ENCODE measurements at places on chromosomes 1 and 21.
A peak's percentile ranks its signal among the peaks of the same experiment; 100 is the strongest.

DNA sequence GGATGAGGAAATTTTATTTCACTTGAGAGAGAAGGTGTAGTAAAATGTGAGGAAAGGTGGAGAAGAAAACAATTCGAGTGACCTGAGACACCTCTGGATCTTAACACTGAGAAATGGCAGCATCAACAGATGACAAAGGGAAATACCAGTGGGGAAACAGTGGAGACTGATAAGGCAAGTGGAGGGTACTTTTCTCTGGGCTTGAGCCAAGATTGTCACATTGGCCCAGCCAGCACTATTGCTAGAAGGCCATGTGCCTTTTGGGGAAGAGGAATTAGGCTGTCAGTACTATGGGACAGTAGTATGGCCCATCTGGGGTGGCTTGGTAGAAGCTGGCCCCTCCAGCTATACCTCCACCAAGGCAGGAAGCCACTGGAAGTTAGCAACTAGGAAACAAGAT lies 8.4 kb downstream of the SYPL2 start:
- DNase-seq, result no peak

GRCh38 chr1:6275826-6276782 lies 15.2 kb upstream of the GPR153 start:
- DNase-seq, result no peak

- DNase-seq, result no peak
These were observed 4.9 kb downstream of the NIPAL3 start for GRCh38 chr1:24420547-24420946.

DNA sequence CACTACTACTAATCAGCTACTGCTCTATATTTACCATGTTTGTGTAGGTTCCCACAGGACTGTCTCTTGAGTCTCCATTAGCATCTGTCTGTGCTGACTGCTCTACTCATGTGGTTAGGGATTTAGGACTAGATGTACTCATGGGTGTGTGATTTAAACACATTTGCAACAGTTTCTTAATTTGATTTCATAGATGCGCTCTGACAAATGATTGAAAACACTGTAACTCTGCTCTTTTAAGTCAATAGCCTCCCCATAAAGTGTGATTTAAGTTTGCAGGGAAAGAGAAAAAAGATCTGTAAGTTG lies 809.3 kb downstream of the NCAM2 start:
- DNase-seq, result no peak

DNA sequence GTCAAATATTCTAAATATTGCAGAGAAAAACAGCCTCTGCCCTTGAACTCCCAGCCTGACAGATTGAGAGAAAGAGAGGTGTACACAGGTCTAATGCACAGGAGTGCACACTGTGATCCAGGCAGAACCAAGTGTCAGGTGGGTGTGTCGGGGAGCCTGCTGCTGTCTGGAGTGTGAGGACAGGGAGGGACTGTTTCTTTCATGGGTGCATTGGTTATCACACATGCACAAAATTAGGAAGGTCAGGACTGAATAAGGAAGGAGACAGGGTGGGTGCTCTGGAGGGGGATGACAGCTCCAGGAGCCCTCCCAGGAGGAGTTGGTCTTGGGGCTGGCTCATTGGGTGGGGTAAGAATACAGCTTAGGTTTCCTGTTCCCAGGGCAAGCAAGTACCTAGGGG lies 13.3 kb upstream of the PINK1 start:
- no peak for DNase-seq

- DNase-seq, result no peak
These were observed 1.5 kb downstream of the CENPF start for GRCh38 chr1:214604523-214604922.

GRCh38 chr1:160549665-160550006 lies 26.6 kb upstream of the SLAMF6 start:
- no peak for DNase-seq

DNA sequence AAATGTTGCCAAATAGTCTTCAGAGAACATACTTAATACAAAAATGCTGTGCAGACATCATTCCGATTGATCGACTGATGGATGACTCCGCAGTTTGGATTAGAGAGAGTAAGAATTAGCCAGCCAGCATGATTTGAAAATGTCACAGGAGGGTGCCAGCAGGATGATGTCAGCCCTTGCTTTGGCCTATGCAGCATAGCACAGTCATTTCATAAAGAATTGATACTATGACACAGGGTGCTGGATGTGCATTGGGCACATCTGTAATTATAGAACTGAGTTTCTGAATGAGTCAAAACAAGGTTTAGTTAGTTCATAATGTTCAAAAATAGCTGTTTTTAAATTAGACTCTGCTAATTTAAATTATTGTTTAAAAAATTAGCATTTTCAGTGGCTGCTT lies 21.6 kb upstream of the TRAF5 start:
- DNase-seq, result no peak

DNA sequence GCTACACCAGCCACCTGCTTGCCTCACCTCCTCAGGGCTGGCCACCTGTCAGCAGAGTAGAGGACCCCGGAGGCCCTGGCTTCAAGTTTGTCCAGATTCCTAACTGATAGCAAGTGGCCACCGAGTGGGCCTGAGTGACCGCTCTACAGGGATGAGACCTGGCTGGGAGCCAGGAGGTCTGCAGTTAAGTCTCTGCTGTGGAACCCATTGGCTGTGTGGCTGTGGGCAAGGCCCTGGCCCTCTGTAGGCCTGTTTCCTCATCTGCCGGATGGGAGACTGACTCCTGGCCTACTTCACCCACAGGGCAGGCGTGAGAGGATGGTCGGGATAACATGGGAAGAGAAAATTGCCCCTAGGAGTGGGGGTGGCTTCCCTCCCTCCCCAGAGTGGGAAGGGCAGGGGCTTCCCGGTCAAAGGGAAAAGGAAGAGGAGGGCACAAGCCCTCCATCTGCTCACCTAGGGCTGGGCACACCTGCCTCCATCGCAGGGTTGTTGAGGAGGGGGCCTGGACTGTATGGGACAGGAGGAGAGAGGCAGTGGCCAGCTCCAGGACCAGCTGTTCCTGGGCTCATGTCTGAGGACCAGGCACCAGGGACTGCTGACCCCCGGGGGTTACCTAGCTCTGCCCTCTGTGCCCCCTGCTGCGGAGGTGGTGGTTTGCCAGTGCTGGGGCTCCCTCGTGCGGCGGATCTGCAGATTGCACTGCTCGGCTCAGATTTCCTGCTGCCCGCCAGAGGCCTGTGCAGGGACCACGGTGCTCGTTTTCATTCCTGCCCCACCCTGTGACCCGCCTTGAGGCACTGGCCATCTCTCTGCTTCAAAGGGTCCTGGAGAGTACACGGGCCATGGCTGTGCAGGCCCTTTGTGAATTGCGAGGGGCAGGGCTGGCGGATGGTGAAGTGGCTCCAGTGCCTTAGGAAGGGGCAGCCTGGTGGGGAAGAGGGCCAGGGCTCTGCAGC lies 9.1 kb upstream of the MTFR1L start:
- peak; percentile 66 for DNase-seq

DNA sequence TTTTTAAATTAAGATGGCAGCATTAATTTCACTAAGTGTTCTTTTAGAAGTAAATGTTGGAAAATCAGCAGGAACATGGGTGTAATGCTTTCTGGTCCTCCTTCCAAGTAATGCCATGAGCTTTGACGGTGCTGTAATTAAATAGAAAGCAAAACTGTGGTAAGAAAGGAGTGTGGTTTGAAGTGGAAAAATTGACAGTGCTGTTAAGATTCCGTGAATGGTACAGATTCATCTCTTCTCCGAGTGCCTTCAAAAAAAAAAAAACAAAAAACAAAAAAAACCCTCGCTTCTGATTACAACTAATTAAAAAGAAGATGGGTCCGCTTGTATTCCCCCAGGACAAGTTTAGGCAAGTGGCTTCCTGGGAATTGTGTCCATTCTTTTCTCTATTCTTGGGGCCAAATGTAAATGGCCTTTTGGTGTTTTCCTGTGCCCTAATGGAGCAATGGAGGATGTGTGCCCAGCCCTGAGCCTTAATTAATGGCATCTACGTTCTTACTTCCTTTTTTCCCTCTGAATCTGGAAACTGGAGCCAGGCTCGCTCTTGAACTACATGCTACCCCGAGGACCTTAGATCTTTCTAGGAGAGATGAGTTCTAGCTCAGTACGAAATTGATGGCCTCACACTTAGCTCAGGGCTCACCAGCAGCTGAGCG lies 5.1 kb downstream of the LMO4 start:
- DNase-seq, result no peak

GRCh38 chr1:147641695-147642592 lies 28.4 kb downstream of the ACP6 start:
- DNase-seq, result peak; percentile 61

GRCh38 chr1:153616144-153616916 lies at the start of gene S100A14:
S100A14 (minus strand) TSS chr1:153616325; CDS start chr1:153615858, 467 bp downstream.
- DNase-seq, result no peak

DNA sequence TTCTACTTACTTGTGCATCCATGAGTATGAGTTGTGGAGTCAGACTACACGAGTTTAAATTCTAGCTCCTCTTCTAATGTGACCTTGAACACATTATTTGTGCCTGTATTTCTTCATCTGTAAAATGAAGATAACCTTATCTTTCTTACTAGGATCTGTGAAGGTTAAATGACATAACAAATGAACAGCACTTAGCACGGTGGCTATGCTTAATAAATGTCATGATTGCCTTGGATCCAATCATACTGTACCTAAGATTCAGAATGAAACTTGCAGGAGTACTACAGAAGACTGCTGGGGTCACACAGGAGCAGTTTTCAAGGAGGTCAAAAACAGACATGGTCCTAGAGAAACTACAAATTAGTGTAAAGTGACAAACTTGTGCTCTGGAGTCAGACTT lies 22.2 kb upstream of the ALG14 start:
- DNase-seq, result no peak

DNA sequence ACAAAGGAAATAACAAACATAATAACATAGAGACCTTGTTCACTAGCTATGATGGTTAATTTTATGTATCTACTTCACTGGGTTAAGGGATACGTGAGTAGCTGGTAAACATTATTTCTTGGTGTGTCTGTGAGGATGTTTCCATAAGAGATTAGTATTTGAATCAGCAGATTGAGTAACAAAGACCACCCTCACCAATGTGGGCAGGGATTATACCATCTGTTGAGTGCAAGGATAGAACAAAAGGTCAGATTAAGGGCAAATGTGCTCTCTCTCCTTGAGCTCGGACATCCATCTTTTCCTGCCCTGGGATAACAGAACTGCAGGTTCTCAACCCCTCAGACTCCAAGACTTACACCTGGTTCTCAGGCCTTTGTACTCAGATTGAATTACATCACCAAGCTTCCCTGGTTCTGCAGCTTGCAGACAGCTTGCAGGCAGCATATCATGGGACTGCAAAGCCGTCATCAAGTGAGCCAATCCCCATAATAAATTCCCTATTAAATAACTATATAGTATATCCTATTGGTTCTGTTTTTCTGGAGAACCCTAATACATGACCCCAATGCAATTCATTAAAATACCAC lies 9.2 kb downstream of the SPATA6 start:
- DNase-seq, result no peak

- DNase-seq, result no peak
These were observed 53.4 kb downstream of the MAN1C1 start for GRCh38 chr1:25669781-25670567.

GRCh38 chr1:244221991-244222390 lies 170.9 kb downstream of the ZBTB18 start:
- peak; percentile 27 for DNase-seq

DNA sequence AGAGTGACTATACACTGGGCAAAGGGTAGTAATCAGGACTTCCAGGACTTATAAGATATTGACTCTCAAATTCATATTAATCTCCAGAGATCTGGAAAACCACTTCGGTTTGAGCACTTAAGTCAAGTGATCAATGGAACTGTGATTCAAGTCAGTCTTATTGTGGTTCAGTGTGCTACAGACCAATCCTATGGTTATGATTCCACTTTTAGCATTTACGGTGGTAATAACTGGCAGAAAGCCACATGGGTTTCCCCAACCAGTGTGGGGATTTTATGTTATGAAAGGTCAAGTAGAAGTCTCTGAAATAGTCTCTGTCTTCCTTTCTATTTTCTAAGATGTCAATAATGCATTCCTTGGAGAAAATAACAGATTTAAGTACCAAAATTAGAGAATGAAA lies 151.3 kb upstream of the NEGR1 start:
- DNase-seq, result no peak

DNA sequence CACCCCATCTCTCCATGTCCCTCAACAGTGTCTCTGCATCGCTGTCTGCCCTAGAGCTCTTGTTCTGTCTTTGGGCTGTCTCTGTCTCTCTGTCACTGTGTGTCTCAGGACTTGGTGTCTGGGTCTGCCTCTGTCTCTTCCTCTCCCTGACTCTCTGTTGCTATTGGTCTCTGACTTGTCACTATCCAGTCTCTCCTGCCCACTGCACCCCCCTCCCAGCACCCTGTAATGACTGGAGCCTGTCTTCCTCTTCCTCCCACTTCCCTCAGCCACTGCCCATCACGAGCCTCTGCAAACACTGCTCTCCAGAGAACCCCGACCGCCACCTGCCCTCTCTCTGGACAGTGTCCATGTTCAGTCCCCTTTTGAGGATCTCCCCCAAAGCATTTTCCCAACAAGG lies 12.1 kb downstream of the PEAR1 start:
- no peak for DNase-seq

- DNase-seq, result no peak
These were observed 4.0 kb downstream of the SLC30A10 start for GRCh38 chr1:219924342-219924741.

GRCh38 chr1:200217703-200218102 lies 190.2 kb downstream of the NR5A2 start:
- DNase-seq, result no peak

GRCh38 chr1:180213401-180214170 lies 16.5 kb upstream of the LHX4 start:
- no peak for DNase-seq

DNA sequence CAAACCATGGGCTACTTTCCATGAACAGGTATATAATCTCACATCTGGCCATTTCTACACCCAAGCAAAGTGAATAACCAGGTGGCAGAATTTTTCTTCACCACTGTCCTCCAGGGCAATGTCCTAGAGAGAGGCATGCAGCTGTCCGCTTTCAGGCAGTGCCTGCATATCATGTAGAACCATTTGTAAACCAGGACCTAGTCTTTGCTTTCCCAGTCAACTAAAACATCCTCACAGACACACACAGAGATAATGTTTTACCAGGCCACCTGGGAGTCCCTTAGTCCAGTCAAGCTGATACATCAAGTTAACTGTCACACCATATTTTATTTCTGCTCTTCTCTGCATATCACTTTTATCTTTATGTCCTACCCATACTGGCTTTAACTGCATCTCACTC lies 26.2 kb downstream of the TNFSF18 start:
- DNase-seq, result no peak

- DNase-seq, result peak; percentile 87
These were observed 28.5 kb upstream of the EPS8L3 start for GRCh38 chr1:109792056-109792831.

DNA sequence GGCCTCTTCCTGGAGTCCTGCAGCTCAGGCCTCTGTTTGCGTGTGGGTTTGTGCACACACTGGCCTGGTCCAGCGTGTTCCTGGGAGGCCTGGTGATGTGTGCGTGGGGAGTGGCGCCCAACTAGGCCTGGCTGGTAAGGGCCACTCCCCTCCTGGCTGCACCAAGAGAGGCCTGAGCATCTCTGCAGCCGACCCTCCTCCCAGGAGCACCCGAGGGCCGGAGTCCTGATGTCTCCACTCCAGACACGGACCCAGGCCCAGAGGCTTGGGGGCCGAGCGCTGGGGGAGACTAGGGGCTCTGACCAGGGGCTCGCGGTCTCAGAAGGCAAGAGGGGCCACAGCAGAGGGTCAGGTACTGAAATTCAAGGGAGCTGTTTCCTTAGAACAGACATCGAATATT lies 33.3 kb downstream of the MORN1 start:
- DNase-seq, result no peak

- DNase-seq, result no peak
These were observed 115.5 kb downstream of the DHRS3 start for GRCh38 chr1:12502336-12503109.

All from NT2/D1 (cell line).